ENCODE measurements at places on chromosomes 11 and 22. TPM values are rescaled to one million over a fixed set of nuclear protein-coding genes. Genes with fewer than 3 reads are reported as not detected.

Gene DAGLA
- 6.6 TPM for total RNA-seq

Gene KCNK7
- total RNA-seq: 0.93 TPM

Gene GGT5
- total RNA-seq: 4.0 TPM

Gene MS4A6A
- total RNA-seq: not detected

Gene POU2AF3
- 1.4 TPM for total RNA-seq

Gene SPDYC
- total RNA-seq: not detected

Gene OR8G1
- not detected for total RNA-seq

Gene SPTY2D1
- total RNA-seq: 16.8 TPM

Gene PNPLA5
- not detected for total RNA-seq

All from A549 treated with Hydrocortisone at 1 μM for 4 hours (cell line).